ENCODE measurements at places on chromosomes 1 and 21.

GRCh38 chr21:39774227-39774626 is 29.2 kb downstream of the IGSF5 start:
- DNase-seq, result no peak

DNA sequence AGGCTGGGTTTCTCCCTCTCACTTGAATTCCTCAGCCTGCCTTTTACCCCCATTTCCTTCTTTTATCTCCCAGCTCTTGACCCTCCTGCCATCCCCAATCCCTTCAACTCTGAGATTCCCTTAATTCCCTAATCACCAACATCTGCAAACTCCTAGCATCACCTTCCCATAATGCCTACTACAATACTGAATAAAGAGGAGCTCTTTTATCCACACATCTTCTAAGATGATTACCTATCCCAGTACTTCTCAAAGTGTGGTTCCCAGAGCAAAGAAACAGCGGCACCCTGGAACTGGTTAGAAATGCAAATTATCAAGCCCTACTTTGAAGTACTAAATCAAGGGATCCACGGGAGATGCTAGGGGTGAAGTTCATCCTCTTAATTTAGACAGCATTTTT is 21.2 kb upstream of the UBE2U start:
- no peak for DNase-seq

GRCh38 chr1:220841293-220841692 is 38.0 kb upstream of the HLX start:
- DNase-seq, result no peak

DNA sequence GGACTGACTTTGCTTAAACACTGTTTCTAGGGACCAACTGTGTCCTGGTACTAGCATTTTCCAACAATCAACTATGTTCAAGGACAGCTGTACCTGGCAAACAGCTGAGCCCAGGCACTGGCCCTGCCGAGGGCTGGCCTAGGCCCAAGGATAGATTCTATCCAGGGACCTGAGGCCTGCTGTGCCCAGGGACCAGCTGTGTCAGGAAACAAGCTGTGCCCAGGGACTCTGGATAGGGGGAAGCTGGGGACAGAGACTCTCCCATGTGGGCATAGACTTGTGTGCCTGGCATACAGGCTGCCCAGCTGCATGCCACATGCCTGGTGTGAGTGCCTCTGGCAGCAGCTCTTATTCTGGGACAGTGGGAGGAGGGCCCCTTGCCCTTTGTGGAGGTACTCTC is 38.1 kb upstream of the POU3F1 start:
- DNase-seq, result no peak

DNA sequence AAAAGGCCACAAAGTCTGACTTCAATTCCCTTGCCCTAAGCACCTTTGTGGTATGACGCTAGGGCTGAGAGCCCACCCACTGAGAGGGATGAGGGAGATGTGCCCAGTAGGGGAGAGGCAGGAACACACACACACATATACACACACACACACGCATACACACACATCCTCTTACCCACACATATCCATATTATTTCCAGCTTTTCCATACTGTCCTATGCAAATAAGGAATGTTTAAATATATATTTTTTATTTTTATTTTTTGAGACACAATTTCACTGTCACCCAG is 3.0 kb downstream of the RAB25 start:
- DNase-seq, result no peak

- no peak for DNase-seq
Observed at GRCh38 chr1:155322571-155322952, 1.9 kb downstream of the RUSC1 start.

- DNase-seq, result no peak
Observed at GRCh38 chr1:240056350-240056749, 35.3 kb upstream of the FMN2 start.

DNA sequence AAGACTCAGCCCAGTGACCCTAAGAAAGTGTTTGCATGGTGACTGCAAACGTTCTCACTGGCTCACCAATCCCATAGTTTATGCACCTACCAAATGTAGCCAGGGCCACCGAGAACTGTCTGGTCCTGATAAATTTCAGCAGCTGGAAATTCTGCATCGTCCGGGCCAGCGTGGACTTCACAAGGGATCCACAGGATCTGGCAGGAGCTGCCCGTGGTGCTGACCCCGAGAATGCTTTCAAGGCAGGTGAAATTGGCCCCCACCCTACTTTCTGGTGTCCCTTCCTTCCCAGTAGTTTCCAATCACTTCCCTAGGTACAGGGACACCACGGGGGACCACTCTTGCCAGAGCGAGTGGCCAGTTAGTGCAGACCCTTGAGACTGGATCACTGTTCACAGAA is 26.2 kb downstream of the UBASH3A start:
- no peak for DNase-seq

GRCh38 chr1:66294707-66295370 is 239.1 kb upstream of the SGIP1 start:
- DNase-seq, result no peak

- no peak for DNase-seq
Observed at GRCh38 chr1:230758709-230759368, 11.7 kb downstream of the CAPN9 start.

DNA sequence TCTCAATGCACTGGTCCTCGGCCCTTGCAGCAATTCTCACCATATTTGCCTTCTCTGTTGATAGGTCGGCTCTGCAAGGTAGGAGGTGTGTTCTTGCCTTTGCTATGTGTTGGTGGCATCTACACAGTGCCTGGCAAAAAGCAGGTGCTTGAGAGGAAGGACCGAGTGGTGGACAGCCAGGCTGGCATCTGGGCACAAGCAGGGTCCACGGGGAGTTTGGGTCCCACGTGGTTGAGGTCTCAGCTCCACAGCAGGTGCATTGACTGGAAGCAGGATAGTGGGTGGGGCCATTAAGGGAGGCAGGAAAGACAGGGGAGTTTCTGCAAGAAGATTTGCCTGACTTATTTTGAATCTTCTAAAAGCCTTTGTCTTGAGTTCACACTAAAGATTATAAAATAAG is 81.2 kb upstream of the WNT4 start:
- DNase-seq, result no peak

DNA sequence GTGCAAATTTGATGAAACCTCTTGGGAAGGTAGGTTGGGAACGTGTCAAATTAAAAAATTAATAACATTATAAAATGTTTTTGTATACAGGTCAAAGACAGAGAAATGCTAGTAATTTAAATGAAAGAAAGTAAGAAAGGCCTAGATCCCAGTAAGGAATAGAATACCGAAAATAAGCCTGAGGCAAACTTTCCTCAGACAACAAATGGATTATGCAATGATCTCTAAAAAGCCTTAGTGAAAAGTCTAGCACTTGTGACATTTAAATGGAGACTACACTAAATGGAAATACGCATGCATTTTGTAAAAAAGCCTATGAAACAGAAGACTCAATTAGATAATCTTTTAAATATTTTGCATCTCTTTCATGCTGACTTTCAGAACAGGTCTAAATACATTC is 138.5 kb upstream of the ZNHIT6 start:
- DNase-seq, result no peak

DNA sequence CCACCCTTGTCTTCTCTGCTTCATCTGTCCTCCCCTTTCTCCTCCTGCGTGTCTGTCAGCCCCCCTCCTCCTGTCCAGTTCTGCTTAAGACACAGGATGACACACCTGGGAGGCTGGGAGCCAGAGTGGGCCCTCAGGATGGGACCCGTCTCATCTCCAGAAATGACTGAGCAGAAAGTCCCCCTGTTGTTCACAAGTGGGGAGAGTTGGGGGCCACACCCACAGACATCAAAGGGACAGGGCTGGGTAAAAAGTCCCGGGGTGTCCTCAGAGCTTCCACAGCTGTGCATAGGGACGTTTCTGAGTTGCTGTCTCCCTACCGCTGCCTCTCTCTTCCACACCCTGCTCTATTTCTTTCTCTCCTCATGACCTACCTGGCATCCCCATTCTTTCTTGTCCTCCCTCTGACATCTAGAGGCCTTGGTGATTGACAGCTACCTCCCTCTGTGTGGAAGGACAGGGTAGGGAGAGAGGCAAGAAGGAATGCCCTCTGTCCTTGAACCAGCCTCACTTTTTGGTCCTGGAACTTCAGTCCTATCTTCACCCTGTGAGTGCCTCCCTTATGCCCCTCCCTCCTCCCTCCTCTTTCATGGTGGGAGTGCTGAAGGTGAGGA is 19.5 kb upstream of the SH2D2A start:
- DNase-seq, result no peak

DNA sequence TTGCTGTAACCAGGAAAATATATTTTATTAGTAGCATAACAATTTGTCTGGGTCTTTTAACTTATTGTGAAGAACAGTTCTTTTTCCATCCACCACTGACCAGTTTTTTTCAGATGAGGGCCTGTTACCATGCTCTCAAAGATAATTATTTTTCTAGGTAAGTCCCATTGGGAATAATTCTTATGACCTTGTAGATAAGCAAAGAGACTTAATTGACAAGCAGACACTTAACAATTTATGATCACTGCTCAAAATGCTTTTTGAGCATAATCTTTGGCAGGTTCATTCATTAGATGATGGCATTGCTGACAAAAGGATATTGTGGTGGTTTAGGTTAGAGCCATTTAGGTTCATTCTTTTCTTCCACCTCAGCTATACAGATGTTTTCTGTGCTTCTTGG is 6.6 kb downstream of the SNX27 start:
- DNase-seq, result no peak

DNA sequence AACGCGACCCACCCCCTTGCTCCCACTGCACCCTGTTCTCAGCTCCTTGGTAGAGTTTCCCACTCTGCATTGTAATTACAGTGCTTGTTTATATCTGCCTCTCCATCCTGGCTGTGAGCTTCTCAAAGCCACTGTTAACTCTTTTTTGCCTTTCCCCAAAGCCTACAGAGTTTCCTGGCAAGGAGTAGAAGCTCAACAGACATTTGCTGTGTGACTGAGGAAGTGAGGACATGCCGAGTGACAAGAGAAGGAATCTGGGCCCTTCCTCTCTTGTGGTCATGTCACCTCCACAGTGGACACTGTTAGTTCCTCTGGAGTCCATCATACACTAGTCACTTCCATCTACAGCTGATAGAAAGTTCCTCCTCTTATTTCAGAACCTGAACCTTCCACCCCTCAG is 6.1 kb upstream of the IGSF8 start:
- no peak for DNase-seq

GRCh38 chr1:198143797-198144196 is 13.0 kb upstream of the NEK7 start:
- no peak for DNase-seq

- DNase-seq, result no peak
Observed at GRCh38 chr1:14873677-14874076, 275.2 kb downstream of the KAZN start.

DNA sequence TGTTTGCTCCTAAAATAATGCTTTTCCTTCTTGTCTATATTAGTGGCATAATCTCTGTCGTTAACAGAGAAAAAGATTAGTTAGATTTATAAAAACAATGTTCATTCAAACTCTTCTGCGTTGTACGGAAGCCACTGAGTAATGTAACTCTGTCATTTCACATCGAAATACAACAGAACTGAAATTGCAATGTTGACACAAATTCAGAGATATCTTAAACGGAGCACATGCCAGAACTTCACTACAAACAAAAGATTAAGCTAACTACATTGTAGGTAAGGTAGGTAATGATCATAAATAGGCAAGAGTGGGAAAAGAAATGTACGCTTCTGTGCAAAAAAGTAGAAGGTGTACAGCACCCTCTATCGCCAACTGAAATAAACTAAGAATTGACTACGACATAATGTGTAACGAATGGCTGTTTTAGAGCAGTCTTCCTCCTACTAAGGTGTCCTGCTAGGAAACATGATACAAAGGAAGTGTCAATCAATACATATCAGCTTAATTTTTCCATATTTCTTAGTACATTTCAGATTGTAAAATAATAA is 56.6 kb downstream of the PCNX2 start:
- no peak for DNase-seq

DNA sequence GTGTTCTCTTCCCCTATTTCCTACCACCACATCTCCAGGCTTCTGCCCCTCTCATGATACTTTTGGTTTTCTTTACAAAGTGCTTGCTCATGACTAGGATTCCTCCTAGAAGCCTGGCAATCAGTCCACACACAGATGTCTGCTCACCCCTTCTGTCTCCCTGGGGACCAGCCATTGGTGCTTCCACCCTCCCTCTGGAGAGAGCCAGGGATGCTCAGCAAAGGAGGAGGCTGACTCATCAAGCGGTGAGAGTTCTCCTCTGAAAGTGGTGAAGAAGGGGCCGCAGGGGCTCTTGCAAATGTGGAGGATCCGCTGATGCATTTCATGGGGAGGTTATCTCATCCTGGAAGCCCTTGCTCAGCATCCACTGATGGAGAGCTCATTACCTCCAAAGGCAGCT is 14.5 kb downstream of the NT5C1A start:
- no peak for DNase-seq

DNA sequence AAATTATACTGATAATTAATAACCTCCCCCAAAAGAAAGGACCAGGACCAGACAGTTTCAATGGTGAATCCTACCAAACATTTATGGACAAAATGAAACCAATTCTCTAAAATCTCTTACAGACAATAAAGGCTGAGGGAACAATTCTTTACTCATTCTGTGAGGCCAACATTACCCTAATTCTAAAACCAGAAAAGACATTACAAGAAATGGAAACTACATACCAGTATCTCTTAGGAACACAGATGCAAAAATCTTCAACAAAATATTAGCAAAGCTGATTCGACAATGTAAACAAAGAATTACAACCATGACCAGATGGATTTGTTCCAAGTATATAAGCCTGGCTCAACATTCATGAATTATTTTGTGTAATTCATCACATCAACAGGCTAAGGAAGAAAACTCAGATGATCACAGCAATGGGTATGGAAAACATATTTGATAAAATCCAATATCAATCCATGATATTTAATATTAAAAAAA is 8.6 kb downstream of the TMED5 start:
- DNase-seq, result no peak

DNA sequence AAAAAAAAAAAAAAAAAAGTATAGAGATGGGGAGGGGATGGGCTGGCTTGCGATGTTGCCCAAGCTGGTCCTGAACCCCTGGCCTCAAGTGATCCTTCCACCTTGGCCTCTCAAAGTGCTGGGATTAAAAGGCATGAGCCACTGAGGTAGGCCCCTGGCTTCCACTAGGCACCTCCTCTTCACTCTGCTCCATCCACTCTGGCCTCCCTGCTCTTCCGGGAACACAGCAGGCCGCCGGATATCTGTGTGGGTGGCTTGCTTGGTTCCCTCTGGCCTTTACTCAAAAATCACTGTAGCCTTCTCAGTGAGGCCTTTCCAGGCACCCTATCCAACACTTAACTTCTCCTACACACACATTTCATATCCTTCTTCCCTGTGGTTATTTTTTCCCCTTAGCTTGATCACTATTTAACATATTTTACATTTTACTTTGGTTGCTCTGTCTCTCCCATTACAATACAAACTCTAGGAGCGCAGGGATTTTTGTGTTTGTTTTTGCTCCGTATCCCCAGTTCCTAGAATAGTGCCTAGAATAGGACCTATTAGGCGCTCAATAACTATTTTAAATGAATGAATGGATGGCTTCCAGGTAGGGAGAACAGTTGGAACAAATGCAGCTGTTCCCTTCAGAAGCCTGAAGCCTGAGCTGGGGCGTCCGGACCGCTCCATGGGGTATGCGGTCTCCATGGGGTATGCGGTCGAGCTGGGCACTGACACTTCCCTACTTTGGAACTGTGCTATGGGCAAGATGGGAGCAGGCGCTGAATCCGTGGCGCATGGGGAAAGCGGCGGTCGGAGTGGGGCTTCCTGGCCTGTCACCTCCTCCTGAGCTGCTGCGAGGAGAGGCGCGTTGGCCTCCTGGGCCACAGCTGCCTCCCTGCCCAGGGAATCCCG is 46.7 kb downstream of the H3-3A start:
- DNase-seq, result no peak

GRCh38 chr1:51553911-51554310 is 34.8 kb upstream of the EPS15 start:
- no peak for DNase-seq

All from activated T-helper 1 cell treated with anti-CD3 and anti-CD28 coated beads, Interleukin-2, amount 50 U/mL, for 16 hours (primary cell).